Hindlimb muscle (tissue), 1 donor: ENCODE measurements at places on chromosomes 3 and 15. TPM values are rescaled to one million over a fixed set of nuclear protein-coding genes. Genes with fewer than 3 reads are reported as not detected.

- DNase-seq = no peak
These were observed 200.1 kb upstream of the KBTBD8 start for GRCh38 chr3:66797889-66798560.

CRABP1 gene
- polyA plus RNA-seq = 9.2 TPM

GRCh38 chr15:85424154-85424553 lies 43.8 kb downstream of the AKAP13 start:
- DNase-seq = no peak

- peak; percentile 45 for DNase-seq
These were observed 878 bp downstream of the SPPL2A start for GRCh38 chr15:50764461-50765194.

GRCh38 chr3:148778926-148779325 lies 48.7 kb upstream of the CPB1 start:
- DNase-seq = no peak

ALS2CL gene
- polyA plus RNA-seq = 6.3 TPM

GRCh38 chr3:107590786-107591185 lies 68.0 kb downstream of the BBX start:
- DNase-seq = no peak

DNA sequence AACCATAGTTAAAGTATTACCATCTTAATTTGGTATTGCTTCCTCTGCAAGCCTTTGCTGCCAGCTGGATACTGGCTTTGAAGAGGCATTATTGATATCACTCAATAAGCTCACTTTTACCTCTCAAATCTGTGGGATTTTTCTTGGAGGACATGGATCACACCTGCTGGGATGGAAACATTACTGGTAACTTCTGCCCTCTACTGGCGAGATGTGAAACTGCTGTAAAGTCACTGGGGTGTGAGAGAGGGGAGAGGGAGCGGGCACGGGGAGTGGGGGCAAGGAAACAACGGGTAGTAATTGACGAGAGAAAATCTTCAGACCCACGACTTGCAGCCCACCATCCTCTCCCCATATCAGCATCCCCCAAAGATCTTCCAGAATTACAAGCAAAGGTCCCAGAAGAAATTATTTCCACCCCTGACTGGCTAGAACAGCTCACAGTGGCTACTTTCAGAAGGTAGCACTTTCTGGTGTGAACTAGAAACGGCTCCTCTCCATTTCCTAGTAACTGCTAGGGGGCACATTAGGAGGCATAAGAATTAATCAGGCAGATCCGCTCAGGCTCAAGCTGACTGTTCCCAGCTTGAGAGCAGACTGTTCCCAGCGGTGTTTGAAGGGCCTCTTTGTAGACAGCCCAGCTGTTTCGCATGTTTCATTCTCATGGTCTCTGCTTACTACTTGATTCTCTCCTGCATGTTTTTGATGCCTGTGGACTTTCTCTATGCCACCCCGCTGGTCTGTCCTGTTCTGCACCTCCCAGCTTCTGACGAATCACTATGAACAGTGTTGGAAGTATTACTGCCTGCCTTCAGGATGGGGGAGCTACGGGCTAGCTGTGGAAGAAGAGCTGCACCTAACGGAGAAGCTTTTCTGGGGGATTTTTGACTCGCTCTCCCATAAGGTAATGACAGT lies 230.4 kb upstream of the CHRM5 start:
- peak; percentile 11 for DNase-seq
